Inflammatory macrophage treated with lipopolysaccharide for 1 hour (primary cell): ENCODE measurements at places on chromosomes 4 and X.

DNA sequence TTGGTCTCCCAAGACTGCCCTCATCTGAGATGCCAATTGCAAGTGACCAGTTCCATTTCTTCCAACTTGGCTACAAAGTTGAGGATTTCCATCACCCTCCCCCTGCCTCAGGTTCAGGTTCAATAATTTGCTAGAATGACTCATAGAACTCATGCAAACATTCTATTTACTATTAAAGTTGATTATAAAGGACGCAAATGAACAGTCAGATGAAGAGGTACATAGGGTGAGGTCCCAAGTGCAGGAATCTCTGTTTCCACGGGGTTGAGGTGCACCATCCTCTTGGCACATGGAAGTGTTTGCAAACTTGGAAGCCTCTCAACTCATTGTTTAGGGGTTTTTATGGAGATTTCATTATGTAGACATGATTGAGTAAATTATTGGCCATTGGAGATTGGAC is 41.0 kb downstream of the FGFBP1 start:
- no peak for DNase-seq

GRCh38 chr4:81470456-81471297 is 1.0 kb downstream of the RASGEF1B start:
- peak; percentile 84 for DNase-seq

GRCh38 chr4:57113870-57114269 is 3.7 kb upstream of the IGFBP7 start:
- DNase-seq, result no peak

DNA sequence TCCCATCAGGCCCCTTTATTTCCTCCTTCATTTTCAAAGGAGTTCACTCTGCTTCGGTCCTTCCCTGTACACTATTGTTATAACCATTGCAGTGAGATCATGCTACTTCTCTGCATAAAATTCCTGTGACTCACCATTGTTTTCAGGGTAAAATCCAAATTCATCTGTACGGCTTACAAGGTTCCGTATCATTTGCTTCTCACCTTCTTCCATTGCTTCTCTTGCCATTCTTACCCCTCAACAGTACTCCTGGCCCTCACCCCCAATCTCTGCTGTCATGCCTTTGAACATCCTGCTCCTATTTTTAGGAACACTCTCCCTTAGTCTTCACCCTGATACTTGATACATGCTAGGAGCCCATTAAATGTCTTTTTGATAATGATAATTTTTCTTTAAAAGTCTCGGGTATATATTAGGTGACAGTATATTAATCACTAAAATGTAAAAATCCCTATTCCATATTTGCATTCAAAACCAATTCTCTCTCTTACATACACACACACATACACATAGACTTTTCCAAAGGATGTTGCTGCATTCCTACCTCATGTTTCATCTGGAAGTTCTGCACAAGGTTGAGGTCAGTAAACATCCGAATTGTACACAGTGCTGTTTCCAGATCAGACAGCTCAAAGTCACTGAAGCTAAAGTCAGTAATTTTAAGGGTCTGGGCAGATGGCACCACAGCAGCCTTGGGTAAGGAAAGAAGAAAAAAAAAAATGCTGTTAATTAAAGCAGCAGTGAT is 103.4 kb downstream of the PDE5A start:
- no peak for DNase-seq

DNA sequence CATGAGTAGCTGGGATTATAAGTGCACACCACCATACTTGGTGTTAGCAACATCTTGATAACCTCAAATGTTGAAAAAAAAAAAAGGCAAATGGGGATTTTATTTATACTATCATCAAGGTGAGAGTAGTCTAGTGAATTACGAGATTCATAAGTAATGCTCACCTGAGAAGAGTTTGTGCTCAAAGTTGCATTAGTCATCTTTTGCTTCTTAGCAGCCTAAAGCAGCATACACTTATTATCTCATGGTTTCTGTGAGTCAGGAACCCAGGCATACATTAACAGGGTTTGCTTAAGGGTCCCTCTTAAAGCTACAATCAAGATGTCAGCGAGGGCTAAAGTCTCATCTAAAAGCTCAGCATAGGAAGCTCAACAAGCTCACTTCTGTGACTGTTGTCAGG is 8.2 kb upstream of the EXOSC9 start:
- DNase-seq, result no peak

DNA sequence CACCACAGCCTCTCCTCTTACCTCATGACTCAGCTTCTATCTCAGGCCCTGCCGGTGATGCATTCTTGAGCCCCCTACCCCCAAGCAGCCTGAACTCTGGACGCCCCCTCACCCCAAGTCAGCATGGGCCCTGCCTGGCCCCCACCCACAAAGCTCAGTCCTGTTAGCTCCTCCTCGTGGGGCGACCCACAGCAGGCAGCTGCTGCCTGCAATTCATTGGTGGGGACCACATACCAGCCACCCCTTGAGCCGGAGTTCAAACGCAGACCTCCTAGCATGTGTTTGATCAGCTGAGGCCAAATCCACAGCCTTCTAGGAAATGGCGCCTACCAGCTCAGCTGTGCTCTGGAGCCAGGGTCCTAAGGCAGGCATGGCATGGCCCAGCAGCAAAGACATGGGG is 111.8 kb downstream of the EFNB1 start:
- DNase-seq, result no peak

GRCh38 chrX:120251471-120252011 is 929 bp downstream of the ZBTB33 start:
- no peak for DNase-seq

DNA sequence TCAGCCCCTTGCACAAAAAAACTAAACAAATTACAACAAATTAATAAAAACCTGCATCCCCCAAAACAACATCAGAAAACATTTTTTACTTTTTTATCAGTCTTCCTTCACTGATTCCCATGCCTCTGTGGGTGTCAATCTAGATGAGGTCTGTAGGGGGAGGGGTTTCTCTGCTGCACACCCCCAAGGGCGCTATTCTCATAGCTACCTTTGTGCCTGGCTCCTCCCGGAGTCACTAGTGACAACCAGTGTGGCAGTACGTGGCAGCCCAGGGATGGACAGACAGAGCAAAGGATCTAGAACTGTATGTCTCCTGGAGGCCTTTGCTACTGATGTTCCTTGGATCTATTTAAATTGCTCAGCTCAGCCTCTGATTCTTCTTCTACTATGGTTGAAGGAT is 228.1 kb upstream of the ANXA3 start:
- no peak for DNase-seq

DNA sequence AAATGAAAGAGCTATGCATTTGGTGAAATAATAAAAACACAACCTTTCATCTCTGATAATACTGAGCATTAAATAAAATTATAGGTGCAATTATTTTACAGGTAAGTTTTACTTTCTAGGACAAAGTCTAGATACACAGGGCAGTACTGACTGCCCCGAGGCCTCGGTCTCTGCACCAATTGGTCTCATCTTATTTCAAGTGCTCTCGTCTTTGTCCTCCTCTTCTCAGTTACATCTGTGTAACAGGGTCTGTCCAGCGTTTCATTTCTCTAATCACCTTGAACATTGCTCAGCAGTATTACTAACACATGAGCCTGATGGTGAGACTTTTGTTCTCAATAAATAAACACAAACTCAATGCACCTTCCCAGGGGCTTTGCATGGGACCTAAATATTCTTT is 44.5 kb downstream of the SORBS2 start:
- DNase-seq, result no peak

DNA sequence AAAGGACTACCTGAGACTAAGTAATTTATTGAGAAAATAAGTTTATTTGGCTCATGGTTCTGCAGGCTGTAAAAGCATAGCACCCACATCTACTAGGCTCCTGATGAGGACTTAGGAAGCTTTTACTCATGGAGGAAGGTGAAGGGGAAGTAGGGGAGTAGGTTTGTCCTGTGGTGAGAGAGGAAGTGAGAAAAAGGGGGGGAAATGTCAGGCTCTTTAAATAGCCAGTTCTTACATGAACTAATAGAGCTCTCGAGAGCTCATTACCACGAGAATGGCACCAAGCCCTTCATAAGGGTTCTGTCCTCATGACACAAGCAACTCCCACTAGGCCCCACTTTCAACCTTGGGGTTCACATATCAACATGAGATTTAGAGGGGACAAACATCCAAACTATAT is 125.5 kb upstream of the NRK start:
- no peak for DNase-seq

DNA sequence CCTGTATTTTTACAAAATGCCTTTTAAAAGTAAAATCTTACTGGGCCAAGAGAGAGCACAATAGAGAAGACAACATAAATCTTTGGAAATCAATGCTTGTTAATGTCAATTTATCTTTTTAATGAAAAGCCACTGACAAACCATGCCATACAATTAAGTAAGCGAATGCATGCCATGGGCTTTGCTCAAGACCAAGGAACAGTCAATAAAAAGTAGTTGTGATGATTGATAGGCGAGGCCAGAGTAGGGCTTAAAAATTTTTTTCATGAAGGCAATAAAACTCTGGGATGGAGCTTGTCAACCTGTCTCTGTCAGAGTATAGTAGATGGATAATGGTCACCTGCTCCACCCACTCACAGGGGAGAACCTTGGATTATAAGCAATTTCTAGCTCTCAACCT is 17.5 kb upstream of the GPM6B start:
- no peak for DNase-seq

GRCh38 chr4:151555151-151555945 is 146.4 kb downstream of the FHIP1A start:
- DNase-seq, result no peak

DNA sequence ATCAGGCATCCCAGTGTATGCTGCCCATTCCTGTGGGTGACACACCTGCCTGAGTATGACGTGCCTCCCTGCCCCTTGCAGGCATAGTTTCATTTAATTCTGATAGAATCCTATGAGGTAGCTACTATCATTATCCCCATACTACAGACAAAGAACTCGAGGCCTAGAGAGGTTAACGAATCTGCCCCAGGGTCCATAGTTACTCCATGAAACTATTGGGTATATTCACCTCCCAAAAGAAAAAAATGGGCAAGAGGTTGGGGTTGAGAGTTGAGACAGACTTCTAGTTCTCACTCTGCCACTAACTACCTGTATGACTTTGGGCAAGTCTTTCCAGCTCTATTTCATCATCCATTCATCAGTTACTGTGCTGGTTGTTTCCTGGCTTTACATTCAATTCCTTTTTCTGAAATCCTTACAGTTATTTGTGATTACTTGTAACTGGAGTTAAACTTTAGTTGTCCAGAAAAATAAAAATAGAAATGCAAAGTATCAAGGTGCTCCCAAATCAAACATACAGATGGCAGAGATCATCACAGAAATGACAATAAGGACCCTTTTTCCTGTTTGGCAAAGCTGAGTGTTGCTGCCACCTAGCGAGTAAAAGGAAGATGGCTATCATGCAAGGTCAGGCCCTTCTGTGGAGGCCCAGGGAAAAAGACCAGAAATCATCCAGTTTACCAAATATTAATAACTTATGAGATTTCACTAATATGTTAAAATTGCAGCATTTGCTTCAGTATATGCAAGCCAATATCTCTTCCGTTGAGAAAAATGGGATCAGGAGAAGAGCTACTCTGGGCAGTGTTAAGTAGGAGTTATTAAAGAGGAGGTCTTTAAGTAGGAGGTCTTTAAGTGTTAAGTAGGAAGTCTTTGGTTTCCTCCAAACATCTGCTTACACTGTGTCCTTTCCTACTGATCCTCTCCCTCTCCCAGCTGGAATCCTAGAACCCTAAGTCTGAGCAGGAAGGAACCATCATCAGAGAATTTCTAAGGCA is 17.1 kb upstream of the MAP7D3 start:
- DNase-seq, result no peak

GRCh38 chr4:10074767-10075105 is 41.9 kb downstream of the WDR1 start:
- no peak for DNase-seq

- no peak for DNase-seq
These were observed 246.2 kb upstream of the PITX2 start for GRCh38 chr4:110869114-110869513.

DNA sequence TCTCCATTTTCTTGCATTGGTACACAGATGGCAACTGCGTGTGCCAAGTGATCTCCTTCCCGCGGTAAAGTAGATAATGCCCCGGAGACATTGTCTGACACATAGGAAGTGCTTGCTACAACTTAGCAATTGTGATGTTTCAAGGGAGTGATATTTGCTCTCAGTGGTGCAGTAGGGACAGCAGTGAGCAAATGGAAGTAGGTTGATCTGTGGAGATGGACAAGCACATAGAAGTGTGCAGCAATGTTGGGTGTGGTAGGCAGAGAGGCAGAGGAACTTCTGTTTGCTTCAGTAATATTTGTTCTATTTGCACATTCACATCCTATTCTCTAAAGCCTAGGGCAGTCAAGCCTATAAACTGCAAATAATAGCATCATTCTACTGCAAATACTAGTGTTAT is 846.7 kb upstream of the PRKX start:
- no peak for DNase-seq

DNA sequence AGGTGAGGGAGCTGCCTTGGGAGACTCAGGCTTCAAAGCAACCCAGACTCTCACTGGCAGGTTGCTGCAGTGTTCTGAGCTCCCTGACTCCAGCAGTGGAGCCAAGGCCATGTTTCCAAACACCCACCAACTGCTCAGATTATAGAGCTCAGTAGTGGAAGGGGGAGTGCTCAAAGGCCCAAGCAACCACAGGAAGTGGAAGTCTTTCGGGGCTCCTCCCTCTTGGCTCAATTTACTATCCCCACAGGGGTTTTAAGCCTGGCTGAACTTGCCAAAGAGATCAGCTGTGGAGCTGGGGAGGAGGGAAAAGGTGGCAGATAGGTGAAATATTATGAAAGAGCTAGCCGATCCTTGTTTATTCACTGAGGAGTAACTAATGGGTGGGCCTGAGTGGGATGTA is 82.5 kb downstream of the HPRT1 start:
- no peak for DNase-seq

DNA sequence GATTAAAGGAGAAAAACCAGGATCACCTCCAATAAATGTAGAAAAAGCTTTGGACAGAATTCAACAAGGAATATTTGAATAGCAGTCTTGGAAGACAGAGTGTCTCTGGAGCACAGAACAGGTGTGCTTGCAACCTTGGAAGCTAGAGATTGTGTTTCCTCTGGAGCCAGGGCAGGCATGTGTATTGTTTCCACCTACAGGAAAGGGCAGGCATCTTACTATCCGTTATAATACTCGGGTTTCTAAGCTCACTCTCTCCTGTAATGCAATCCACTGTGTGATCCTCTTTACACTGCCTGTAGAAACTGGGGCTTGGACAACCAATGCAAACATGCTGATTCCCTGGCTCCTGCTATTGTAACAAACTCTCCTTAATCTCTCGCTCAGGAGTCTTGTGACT is 14.4 kb downstream of the CCDC110 start:
- no peak for DNase-seq
